Hematopoietic multipotent progenitor cell treated with erythropoietin and hydrocortisone succinate and interleukin-3 and kit ligand, for 6 days (in vitro differentiated cells): ENCODE measurements at places on chromosomes 16 and 17.

GRCh38 chr17:49508866-49509587, 13.9 kb downstream of the NGFR start:
- no peak for DNase-seq

DNA sequence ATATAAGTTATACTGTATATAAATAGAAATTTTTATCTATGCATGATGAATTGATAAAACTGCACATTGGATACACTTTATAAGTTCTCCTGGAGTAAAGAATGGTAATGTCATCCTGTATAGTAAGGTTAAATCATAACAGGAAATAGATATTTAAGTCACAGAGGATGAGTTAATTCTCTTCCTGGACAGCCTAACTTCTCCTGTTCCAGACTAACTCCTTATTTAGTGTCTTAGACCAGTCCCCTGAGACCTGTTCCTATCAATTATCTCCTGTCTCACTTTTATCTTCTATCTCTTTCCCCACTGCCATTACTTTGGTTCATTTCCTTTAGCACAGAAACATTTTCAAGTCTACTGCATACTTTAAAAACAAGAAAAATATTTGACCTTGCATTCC, 46.5 kb downstream of the SSH2 start:
- DNase-seq, result no peak

DNA sequence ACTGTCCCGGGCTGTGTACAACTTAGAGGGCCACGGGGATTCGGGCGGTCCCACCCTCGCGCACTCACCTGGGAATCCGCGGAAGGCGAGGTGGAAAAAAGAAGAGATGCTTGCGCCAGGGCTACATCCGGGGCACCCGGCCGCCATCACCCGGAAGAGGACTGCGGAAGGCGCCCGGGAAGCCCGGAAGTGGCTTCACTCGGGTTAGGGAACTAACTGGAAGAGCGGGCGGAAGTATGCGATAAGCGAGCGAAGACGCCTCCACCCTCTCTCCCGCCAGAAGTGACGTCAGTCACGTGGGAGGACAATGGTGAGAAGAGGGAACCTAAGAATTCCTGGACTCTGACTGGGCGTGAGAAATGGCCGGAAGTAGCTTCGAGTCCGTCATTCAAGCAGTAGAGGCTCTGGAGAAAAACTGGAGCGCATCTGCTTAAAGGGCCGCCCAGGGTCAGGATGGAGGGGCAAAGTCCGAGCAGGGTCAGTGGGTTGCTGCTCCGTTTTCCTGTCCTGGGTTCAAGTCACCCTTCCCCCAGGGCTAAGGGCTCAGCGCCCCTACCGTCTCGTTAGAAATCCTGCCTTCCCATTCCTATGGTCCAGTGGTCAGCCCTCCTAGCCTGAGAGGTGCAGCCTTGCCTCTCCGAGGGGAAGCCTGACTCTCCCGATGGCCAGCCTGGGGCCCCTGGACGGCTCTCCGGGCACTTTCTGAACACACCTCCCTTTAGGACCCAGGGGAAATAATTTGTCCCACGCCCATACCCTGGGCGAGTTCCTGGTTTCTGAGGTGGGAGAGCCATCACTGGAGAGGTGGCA, at the start of gene CD2BP2:
TSS of gene CD2BP2 (minus strand) at position 165 of the 810 bp plus-strand sequence. CDS start 627 bp downstream, outside the sequence.
- DNase-seq, result peak; percentile 99

- DNase-seq, result no peak
These were observed 302 bp downstream of the LITAF start for GRCh38 chr16:11586378-11586855.

GRCh38 chr16:53922807-53923571, 219.0 kb downstream of the FTO start:
- DNase-seq, result no peak

DNA sequence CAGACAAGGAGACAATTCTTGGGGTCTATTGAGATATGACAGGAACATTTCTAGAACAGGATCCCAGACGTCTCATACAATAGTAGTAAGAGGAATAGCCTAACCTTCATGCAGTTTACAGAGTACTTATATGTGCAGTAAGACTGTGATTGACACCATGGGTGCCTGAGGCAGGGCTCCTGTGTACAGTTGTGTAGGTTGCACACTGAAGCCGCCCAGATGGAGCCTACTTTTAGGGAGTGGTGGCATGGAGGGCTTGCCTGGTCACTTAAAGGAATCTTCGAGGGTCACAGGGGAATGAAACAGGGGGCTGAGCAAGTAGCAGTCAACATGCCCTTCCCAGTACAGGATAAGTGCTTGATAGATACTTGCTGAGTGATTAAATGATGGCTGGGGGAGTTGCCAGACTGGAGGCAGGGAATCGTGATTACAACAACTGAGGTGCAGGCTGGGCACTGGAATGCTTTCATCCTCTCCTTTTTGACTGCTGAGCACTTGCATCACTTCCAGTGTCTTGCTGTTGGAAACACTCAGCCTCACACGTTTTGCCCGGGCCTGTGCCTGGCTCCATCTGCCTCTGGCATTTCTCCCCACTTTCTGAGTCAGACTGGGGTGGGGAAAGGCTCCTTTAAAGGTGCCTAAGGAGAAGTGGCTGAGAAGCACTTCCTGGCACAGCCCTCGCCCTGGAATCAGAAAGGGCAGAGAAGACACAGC, 71.0 kb downstream of the COPRS start:
- DNase-seq, result no peak

DNA sequence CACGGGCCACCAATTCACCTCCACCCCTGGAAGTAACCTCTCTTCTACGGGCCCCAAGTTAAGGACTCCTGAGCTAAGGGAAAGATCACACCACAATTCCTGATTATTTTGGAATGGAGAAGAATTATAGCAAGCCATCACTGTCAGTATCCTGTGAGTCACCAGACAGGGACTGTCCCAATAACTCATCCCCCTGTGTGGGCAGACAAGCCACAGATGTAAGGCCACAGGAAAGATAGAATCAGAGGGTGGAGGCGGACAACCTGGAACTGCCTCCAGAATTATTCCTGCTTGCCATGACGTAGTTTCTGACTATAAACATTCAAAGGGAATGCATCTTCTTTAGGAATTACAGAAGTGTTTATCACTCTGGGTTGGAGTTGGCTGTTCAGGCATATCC, 5.8 kb upstream of the MYO1D start:
- no peak for DNase-seq

DNA sequence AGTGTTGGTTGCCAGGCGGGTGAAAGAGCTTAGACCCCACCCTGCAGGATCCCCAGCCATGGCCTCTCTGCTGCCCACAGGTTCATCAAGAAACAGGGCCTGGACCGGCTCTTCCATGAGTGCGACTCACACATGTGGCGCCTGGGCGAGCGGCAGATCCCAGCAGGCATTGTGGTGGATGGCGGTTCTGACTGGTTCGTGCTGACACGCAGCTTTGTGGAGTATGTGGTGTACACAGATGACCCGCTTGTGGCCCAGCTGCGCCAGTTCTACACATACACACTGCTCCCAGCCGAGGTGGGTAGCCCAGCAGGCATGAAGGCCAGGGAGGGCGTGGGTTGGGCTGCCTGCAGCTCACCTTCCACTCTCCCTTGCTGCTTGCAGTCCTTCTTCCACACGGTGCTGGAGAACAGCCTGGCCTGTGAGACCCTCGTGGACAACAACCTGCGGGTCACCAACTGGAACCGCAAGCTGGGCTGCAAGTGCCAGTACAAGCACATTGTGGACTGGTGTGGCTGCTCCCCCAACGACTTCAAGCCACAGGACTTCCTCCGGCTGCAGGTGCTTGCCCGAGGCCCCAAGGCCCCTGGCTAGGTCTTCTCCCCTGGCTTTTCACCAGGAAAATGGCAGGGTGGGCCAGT, 9.9 kb downstream of the XYLT2 start:
- DNase-seq, result no peak

DNA sequence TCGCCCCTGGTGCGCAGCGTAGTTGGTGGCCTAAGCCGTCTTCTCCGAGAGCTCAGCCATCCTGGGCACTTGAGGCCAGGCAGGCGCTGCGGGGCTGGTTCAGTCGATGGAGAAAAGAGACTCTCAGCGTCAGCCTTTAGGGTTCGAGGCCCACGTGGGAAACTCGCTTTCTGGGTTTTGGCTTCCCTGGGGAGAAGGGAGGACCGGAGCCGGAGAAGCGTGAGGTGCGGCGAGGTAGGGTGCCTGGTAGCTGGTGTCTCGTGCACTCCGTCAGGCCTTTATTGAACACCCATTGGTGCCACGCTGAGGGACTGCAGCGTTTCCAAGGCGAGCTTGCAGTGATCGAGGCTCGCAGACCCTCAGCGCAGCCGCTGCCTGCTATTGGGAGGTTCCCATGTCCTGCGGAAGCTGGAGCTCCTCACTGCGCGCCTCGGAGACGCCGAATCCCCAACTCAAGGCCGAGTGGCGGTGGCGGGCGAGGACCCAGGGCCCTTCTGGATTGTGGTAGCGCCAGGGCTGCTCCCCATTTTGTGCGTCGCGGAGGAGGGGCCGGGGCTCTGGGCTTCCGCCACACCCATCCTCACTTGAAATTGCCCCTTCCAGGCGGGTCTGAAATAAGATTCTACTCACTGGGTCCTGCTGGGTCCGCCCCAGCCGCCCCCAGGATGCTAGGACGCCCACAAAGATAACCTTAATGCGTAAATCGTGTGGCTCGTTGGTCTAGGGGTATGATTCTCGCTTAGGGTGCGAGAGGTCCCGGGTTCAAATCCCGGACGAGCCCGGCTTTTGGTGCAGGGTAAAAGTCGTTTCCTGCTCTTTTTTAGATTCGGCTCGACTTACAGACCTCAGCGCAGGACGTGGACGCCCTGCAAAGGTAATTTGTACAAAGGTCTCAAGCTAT, 1.2 kb downstream of the OR1F1 start:
- DNase-seq, result peak; percentile 78

DNA sequence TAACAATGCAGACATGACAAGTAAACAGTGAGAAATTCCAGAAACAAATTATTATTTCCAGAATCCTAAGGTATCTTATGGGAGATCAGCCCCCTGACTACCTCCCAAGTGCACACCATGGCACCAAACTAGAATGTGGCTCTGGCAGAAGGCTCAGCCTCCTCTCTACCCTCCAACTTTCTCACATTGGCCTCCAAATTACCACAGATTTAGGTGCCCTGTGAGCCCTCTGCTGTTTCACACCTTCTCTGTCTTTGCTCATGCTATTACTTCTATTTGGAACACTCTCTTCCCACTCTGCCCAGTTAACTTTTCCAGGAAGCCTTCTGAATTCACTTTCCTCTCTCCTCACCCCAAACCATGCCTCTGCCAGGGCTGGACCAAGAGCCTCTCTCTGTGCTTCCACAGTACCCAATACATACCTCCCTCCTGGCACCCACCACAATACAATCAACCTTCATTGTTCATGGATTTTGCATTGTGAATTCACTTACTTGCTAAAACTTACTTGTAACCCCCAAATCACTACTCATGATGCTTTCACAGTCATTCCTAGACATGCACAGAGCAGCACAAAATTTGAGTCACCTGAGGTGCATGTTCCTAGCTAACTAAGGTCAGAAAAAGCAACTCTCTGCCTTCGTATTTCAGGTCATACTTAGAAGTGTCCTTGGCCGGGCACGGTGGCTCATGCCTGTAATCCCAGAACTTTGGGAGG, 31.4 kb downstream of the SMG6 start:
- no peak for DNase-seq

- no peak for DNase-seq
These were observed 13.4 kb downstream of the ITGAL start for GRCh38 chr16:30485818-30486436.
